ENCODE measurements at places on chromosomes 16 and 17. TPM values are rescaled to one million over a fixed set of nuclear protein-coding genes. Genes with fewer than 3 reads are reported as not detected.

The HS3ST2 gene
- total RNA-seq: not detected

The OR1A1 gene
- not detected for total RNA-seq

The SPECC1 gene
- 10.4 TPM for total RNA-seq

The LRRC37A gene
- total RNA-seq: 1.0 TPM

The TRIM25 gene
- 173 TPM for total RNA-seq

The CD19 gene
- 0.74 TPM for total RNA-seq

The CHD9 gene
- 13.2 TPM for total RNA-seq
